Right hindlimb (tissue), 1 donor: ENCODE measurements at places on chromosomes 12 and 14.

DNA sequence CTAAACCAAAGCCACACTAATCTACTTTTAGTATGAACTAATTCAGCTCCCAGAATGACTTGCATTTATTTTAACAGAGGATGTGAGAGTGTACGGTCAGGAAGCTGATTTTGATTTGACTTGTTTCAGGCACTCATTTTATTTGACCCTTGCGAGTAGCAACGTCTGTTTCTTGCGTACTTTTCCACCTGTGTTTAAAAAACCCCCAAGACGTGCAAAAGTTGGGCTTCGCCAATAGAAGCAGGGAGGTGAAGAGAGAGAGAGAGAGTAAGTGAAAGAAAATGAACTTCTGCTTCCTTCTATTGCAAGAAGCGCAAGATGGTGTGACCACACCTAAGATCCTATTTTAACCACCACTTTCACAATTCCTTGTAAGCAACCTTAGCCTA lies 6.7 kb upstream of the SLC15A4 start:
- no peak for DNase-seq

DNA sequence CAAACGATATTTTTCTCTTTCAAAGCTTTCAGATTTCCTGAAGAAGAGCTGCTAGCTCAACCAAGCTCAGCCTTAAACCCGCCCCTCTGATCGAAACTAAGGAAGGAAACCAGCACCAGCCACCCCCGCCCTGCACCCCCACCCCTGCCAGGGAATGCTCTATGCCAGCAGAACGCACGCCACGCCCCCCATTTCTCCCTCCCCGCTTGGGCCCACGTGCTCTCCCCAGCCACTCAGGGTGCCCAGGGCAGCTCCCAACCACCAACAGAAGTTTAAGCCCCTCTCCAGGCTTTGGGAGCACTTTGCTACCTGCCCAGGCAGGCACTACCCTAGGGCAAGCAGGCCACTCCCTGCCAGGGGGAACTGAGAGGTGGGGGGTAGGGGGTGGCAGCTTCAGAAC lies 18.8 kb upstream of the KRT78 start:
- DNase-seq: peak; percentile 40

DNA sequence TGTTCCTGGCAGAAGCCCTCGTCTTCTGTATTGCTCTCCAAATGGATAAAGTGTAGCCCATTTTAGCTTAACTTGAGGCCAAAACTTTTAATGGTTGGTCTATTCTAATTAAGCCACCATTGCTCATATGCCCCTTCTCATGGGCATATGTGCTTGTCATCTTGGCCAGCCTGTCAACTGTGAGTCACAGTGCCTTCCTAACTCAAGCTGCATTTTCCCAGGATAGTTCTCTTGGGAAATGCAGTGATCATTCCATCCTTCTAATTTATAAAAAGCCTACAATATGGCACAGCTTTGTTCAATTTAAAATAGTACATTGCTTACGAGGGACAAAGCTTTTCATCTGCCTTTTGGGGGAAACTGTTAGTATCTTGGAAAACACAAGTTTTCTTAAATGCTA lies 6.6 kb downstream of the PTHLH start:
- DNase-seq: no peak

DNA sequence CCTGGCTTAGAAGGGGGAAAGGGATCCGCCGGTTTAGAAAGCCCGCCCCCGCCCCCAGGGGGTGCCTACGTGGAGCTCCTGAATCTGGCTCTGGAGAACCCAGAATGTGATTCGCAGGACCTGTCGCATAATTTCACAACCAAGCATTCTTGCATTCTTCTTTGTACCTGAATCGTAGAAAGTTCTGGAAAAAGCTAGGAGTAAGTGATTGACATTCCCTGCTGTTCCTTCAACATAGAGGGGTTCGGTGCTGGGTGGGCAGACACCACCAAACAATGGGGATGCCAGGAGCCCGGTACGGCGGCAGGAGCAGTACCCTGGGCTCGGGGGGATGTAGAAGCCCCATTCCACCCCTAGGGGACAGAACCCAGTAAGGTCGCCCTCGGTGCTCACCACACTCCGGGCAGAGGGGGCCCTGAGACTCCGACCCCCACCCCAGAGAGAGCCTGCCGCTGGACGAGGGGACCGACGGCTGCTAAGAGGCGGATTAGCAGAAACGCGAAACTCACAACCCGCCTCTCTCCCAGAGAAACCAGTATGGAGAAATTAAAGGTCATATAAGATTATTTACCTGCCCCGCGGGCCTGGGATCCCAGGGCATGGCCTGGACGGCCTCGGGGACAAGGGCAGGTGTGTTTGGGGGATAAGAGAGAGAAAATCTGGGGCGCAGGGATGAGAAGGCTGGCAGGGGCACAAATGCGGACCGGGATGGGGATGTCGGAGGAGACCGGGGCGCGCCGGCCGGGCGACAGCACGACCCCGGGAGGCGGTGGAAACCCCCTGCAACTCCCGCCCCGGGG lies 520 bp downstream of the CSRP2 start:
- DNase-seq: peak; percentile 71

DNA sequence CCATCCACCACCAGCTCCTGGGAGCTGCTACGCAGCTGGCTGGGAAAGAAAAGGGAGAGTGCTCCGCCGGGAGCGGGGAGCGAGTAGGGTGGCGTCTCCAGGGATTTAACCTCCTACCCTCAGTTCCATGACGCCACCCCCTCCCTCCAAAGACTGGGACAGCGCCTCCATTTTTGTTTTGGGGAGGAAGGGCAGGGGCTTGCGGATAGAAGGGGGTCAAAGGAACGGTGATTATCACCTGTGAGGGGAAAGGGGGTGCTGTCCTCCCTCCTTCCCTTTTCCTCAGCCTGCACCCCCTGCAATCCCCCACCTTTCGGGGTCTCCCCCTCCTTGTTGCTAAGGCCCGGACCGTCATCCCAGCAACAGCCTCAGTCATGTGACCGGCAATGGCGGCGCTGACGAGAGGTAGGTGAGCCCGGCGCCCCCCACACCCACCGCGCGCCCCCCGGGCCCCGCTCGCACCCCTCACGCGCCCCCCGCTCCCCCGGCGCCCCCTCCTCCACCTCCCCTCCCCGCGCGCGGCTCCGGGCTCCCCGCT lies at the start of gene DTX3:
DTX3 (plus strand) TSS at position 371 of the 538 bp plus-strand sequence. CDS start 1,694 bp downstream, outside the sequence.
- peak; percentile 69 for DNase-seq

- DNase-seq: no peak
Measured at GRCh38 chr12:42666671-42667243, 77.2 kb upstream of the PRICKLE1 start.

- DNase-seq: peak; percentile 69
Measured at GRCh38 chr12:53232646-53233461, 845 bp upstream of the RARG start.

DNA sequence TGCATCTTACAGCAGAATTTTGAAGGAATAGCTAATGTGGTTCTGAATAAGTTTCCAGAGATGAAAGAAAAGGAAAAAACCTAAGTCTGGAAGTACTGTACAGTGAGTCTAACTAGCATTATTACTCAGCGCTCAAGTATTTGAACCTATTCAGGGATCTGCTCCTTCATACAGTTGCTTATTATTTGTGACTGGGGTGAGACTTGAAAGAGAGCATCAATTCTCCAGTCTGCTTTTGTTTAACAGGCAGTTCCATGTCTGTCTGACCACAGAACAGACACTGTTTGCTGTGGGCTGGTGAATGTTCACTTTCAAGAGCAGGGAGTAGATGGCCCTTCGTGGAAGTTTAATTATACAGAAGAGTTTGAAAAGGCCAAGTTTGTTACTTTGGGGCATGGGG lies 9.3 kb downstream of the ETV6 start:
- no peak for DNase-seq

GRCh38 chr14:30813216-30813615 lies 61.1 kb upstream of the COCH start:
- DNase-seq: peak; percentile 24

DNA sequence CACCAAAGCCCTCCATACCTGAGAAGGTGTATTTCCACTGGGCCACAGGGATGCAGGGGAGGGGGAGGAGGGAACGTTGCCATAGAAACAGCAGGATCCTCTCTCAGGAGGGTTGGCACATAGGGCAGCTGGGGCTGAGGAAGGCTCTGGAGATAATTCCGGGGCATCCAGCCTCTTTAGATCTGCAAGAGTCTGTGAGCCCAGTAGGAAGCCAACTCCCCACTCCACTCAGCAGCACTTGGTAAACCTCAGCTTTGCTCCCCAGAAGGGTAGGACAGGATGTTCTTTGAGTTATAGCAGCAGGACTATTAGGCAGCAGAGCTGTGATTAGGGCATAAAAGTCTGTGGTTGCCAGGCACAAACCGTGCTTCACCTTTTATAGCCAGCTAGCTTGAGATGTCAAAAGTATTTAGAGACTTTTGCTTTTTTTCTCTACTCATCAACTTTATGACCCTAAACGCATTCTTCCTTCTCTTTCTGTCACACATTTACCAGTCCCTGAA lies 7.8 kb upstream of the PLEKHG3 start:
- no peak for DNase-seq

- DNase-seq: peak; percentile 95
Measured at GRCh38 chr12:6927379-6928021, at the start of gene ATN1. TSS of gene ATN1 (plus strand) at chr12:6927959. CDS start at chr12:6934002, 6,043 bp downstream.

DNA sequence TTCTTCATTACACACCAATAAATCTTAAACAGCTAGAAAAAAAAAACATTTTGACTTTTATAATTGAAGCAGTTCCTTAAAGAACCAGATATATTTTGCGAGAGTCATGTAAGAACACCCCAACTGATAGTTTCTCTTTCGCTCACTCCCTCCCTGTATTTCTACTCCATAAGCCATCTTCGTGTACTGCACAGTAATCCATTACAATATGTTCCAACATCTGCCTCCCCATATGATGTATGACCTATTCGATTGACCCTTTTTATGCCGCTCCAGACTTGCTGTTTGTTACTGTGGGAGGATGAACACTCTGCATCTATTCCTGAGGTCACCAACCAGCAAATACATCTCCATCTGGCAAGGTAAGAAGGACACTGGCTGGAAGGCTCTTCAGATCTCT lies 331.7 kb downstream of the SOX5 start:
- DNase-seq: no peak

- peak; percentile 52 for DNase-seq
Measured at GRCh38 chr14:26596543-26597061, 1.2 kb downstream of the NOVA1 start.

- DNase-seq: no peak
Measured at GRCh38 chr12:3075315-3075714, 1.9 kb upstream of the TSPAN9 start.
